ENCODE measurements at places on chromosomes 5 and 9.

- DNase-seq: no peak
These were observed 16.7 kb downstream of the ABO start for GRCh38 chr9:133258061-133259015.

GRCh38 chr5:36443941-36444340, 142.2 kb upstream of the RANBP3L start:
- DNase-seq: no peak

DNA sequence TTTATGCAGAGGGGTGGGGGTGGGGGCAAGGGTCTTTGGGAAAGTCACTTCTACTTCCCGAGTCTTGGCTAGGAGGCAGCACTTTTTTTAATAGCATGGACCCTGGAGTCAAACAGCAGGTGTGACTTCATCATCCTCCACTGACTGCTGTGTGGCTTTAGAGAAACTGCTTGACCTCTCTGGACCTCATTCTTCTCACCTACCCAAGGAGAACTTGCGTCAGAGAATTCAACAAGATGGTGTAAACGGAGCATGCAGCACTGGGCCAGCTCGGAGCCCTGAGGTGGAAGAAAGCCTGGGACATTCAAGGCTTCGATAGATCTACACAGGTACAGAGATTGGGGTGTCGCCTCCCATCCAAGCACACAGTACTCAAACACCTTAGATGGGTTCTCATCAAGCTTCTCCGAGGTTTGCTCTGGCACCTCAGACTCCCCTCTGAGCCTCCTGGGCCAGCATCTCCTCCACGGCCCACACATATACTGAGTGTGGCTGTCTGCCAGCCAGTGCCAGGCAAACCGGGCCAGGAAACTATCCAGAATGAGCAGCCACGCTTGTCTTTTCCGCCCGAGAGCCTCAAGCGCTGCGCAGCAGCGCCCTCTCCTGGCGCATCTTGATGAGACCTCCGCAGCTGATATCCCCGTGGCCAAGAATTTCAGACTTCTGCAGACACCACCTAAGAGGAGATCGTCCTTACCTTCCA, 4.6 kb upstream of the SLC25A48 start:
- no peak for DNase-seq

GRCh38 chr5:36655161-36655560, 48.8 kb downstream of the SLC1A3 start:
- no peak for DNase-seq

DNA sequence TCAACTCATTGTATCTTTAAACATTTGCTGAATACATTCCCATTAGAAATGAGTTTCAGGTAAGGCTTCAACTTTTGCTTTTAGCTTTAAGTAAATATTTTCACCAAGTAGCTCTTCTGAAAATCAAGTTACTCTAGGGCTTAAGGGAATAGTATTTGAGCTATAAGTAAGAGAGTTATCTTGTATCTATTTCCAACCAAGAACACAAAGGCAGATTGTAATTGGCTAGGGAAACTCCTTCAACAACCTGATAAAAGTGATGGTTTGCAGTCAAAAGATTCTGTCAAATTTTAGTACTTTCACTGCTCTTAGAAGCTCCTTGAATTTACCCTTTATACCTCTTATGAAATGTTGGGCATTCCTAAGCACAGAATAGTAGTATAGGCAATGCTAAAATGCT, 13.0 kb downstream of the ELL2 start:
- no peak for DNase-seq

DNA sequence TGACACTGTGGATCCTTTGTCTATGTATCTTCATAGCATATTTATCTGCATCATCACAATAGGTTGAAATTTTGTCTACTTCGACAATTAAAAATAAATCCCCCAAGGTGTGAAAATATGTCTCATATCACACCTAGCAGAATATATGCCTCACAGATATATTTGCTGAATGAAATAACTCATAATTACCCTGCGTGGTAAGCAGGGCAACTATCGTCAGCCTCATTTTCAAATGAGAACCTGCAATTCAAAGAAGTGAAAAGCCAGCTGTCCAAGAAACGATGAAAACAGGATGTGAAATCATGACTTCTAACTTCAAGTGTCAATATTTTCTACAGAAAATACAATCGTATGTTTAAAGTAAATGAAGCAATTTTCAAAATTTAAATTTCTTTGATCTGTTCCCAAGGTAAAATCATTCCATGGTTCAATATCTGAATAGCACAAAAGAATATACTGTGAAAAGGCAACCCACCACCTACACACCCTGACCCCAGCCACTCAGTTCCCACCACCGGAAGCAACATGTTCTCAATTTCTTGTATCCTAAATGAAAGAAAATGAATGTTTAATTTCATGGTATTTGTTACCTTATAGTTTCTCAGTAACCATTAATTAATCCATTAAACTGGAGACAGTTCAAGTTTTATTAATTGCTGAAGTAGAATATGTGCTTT, 57.1 kb downstream of the TBCA start:
- no peak for DNase-seq

- no peak for DNase-seq
These were observed 11.9 kb downstream of the APBA1 start for GRCh38 chr9:69660304-69660703.

DNA sequence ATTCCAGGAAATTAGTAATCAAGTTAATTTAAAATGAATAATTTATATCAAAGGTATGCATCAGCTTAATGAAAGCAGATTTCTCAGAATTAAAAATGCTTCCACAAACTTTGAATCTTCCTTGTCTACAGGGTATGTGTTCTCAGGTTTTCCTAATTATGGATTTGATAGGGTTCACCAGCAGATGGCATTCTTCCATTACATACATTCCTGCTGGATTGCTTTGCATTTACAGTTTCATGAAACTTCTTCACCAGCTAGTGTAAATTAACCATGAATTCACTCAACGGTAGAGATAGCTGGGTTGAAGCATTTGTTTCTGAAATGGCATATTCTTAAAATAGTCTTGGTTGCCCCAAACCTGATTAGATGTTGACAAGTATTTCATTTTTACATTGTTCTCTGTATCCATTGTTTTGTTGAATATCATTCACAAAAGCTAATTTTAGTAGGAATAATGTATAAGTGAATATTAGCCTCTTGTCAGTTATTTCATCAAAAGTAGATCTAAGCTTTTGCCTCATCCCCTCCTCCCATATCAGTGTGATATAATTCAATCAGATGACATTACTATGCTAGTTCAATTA, 68.7 kb upstream of the WDR41 start:
- no peak for DNase-seq

GRCh38 chr9:137454597-137455358, 4.4 kb downstream of the NSMF start:
- no peak for DNase-seq

DNA sequence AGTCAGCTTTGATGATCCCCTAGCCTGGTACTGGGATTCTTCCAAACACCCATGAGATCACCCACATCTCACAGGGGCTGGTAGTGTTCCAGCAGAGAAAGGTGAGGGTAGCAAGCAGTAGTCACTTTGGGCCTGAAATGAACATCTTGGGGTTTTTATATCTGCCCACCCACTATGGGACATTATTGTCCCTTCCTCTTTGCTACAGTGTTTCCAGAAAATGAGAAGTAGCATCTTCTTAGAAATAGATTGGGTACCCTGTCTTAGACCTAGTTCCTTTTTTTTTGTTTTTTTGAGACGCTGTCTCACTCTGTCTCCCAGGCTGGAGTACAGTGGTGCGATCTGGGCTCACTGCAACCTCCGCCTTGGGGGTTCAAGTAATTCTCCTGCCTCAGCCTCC, 249.2 kb upstream of the ANKRD55 start:
- no peak for DNase-seq

- no peak for DNase-seq
These were observed 81.5 kb upstream of the GRHPR start for GRCh38 chr9:37340961-37341360.

DNA sequence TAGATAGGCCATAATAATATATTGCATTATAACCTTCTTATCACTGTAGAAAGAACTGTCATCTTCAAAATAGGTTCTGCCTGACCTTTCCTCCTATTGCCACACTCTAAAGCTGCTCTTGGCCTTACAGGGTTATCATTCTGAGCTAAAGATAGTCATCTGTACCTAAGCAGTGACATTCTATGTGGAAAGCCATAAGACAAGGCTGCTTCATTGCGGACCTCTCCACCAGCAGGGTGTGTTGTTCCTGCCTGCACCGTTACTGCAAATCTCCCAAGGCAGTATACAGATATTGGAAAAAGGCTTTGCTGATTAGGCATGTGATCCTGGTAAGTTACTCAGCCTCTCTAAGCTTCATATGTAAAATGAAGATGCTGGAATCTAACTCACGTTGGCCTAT, 8.1 kb downstream of the ZNF622 start:
- no peak for DNase-seq

GRCh38 chr9:120645760-120646159, 65.8 kb upstream of the CDK5RAP2 start:
- no peak for DNase-seq

DNA sequence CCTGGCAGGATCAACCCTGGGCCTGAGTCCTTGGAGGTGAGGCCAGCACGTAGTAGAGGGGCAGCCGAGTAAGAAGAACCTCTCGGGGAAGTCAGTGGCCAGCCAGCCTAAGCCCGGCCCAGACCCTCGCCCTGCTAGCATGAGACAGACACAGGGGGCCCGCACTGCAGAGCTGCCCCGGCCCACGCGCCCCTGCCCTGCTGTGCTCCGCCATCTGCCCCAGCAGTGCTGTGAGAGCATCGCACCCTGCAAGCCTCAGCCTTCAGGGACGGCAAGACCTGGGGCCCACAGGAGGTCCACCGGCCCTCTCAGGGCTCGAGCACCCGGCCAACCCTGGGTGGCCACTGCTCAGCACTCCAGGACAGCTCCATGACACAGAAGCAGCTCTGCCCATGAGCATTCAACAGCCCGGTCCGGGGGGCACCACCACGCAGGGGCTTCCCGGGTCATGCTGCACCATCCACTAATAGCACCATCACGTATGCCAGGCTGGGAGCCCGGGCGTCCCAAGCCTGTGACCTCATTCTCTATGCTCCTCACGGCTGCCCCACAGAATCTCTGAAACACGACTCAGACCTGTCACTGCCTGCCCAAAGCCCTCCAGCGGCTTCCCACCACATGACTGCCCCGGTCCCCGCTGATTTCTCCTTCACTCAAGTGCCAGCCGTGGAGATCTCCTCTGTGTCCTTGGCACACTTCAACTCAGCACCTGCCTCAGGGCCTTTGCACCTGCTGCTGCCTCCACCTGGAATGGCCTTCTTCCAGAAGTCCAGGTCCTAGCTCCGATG, 38.1 kb downstream of the ADAMTS2 start:
- peak; percentile 86 for DNase-seq

DNA sequence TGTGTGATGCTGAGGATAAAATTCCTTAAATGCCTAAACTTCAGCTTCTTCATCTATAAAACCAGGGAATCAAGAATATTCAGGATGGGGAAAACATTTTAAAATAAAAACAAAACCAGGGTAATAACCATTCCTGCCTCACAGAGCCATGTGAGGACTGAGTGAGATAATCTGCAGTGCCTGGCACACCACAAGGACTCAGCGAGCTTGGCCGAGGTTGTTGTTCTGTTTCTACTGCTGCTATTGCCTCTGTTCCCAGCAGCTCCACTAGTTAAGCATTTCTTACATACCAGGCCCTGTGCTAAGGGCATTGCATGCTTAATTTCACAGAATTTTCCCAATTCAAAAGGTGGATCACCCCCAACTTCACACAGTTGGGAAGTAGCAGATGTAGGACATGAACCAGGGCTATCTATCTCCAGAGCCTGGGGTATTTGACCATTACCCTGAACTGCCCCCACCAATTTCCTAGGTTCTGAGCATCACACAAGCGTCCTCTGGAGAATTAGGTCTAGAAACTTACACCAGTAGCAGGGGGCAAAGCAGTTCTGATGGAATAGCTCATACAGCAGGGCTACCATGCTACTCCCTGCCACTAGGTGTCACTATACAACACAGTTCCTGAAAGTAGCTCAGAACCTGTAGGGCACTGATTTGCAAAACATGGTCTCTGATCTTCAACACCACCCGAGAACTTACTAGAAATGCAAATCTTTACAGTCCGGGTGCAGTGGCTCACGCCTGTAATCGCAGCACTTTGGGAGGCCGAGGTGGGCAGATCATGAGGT, 74.3 kb downstream of the LRSAM1 start:
- no peak for DNase-seq

DNA sequence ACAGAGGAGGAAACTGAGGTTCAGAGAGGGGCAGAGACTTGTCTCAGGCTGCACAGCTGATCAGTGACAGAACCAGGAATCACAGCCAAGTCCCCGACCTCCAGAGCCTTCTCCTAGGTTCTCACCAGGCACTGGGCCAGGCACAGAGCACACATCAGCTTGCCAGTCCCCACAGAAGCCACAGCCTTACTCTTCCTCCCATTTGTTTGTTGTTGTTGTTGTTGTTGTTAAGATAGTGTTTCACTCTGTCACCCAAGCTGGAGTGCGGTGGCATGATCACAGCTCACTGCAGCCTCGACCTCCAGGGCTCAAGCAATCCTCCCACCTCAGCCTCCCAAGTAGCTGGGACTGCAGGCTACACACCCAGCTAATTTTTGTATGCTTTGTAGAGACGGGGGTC, 41.4 kb downstream of the NAIF1 start:
- DNase-seq: no peak

DNA sequence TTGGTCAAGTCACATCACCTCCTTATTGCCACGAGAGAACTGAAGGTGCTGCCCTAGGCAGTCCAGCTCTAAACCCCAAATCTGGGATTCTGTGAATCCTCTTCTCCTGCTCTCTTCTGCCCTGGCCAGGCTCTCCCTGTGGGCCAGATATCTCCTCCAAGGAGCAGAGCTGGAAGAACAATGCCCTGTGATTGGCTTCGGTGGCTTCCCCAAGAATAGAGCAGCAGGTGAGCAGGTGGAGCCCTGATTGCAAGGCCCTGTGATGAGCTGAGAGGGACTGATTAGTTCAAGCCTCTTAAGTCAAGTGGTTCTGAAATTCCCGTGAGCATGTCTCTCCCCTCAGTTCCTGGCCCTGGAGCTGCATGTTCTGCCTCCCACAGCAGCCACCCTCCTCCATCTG, 175.3 kb upstream of the BRINP1 start:
- DNase-seq: no peak

DNA sequence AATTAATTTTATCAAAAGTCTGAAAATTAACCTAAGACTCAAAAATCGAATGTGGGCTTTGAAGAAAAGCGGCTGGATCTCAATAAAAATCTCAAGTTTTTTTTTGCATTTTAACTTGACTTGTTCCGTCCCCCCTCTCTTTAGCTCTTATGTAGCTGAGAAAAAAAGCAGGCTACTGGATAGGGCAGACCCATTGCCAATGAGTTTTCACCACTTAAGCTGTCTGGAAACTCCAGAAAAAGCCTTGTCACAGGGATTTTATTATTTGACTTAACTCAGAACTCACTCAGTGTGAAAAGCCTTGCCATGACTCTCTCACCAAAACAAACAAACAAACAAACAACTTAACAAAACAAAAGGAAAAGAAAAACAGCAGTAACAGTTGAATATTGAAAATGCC, 247.4 kb downstream of the CDH9 start:
- DNase-seq: no peak
